ENCODE measurements at places on chromosomes 5 and 9.

GRCh38 chr9:69573651-69574050 is 98.5 kb downstream of the APBA1 start:
- DNase-seq, result no peak

GRCh38 chr9:92414566-92414965 is 9.7 kb downstream of the OMD start:
- DNase-seq, result no peak

DNA sequence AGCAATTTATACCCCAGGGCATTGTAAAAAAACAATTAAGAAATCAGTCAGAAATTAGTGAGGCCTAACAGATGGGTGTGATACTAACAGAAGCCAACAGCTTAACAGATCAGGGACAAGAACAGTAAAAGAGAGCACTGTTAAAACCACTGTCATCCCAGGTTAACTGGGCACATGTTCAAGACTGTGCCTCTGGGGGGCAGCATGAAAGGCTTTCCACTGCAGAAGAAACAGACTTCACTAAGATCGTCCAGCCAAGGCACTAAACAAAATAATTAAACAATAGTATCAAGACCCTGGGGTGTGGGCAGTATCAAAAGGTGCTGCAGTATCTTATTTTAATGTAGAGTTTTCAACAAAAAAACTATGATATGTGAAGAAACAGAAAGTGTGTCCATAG is 43.5 kb downstream of the FBN2 start:
- DNase-seq, result no peak

DNA sequence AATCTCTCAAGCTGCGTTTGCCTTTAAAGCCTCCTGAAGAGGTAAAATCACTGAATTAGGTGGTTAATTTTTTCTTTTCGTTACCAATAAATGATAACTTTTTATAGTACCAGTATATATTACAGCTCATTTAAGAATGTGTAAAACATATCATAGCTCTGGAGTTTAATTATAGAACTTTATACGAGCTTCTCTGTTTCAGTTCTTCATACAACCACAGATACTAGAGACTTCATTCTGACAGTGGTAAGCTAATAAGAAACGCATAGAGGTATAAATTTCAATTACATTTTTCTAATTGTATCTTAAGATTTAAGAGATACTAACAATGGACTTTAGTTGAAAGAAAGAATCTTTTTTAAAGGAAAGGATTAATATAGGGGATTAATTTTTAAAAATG is 73.9 kb downstream of the PBX3 start:
- DNase-seq, result no peak

- DNase-seq, result no peak
These were observed 47.7 kb upstream of the RNF130 start for GRCh38 chr5:180119031-180119902.

DNA sequence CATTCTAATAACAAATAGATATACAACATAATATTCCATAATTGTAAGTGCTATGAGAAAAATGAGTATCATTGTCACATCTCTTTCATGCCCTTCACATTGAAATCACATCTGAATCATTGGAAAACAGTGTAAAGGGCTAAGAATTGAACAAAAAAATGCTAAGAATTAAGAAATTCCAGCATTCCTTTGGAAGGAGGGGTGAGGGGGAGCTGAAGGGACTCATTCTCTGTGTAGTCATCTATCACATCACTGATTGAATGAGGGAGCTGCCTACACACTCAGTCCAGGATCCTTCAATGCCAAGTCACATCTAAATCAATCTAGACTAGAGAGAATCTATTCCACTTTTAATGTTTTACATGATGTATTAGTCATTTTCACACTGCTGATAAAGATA is 286.6 kb downstream of the DTWD2 start:
- DNase-seq, result no peak

- no peak for DNase-seq
These were observed 3.6 kb upstream of the SCGB3A2 start for GRCh38 chr5:147874910-147875367.

- no peak for DNase-seq
These were observed 254.3 kb downstream of the MAST4 start for GRCh38 chr5:66850354-66851075.

DNA sequence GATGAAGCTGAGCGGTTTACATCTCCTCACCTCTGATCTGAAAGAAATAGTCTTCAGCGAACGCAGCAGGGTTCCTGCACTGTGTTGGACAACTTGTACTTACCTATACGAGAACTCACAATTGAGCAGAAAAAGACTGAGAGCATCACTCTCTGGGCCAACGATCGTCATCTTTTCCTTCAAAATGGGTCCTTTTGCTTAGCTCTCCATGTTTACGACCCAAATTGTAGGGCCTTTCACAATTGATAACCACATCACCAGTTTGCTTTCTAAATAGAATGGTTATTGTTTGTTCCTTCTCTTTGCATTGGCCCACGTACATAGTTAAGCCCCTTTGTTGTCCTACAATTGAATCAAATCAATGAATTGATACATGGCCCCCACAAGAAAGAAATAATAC is 110.0 kb upstream of the DMRT1 start:
- DNase-seq, result no peak

GRCh38 chr9:72751541-72751940 is 201.3 kb downstream of the ALDH1A1 start:
- DNase-seq, result no peak

- no peak for DNase-seq
These were observed 420.8 kb upstream of the BRINP1 start for GRCh38 chr9:119789987-119790386.

All from activated CD8-positive, alpha-beta memory T cell treated with anti-CD3 and anti-CD28 coated beads for 1 hour (primary cell).